ENCODE measurements at places on chromosomes 5 and 9.
A peak's percentile ranks its signal among the peaks of the same experiment; 100 is the strongest.

DNA sequence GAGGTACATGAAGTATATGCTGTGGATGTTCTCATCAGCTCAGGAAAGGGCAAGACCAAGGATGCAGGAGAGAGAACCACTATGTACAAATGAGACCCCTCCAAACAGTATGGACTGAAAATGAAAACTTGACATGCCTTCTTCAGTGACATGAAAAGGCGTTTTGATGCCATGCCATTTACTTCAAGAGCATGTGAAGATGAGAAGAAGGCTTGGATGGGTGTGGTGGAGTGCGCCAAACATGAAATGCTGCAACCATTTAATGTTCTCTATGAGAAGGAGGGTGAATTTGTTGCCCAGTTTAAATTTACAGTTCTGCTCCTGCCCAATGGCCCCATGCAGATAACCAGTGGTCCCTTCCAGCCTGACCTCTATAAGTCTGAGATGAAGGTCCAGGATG lies 47.7 kb downstream of the SEMA4D start:
- DNase-seq: no peak

DNA sequence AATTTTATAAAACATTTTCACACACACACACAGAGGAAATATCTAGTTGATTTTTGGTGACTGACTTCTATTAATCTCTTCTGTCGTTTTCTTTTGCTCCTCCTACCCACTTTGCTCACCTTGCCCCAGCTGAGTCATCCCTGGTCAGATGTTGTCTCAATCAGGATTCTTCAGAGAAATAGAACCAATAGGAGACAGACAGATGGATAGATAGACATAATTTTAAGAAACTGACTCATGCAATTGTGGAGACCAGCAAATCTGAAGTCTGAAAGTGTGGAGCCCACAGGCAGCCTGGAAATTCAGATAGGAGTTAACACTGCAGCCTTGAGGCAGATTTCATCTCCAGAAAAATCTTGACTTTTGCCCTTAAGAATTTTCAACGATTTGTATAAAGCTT lies 37.0 kb upstream of the PIK3R1 start:
- DNase-seq: no peak

DNA sequence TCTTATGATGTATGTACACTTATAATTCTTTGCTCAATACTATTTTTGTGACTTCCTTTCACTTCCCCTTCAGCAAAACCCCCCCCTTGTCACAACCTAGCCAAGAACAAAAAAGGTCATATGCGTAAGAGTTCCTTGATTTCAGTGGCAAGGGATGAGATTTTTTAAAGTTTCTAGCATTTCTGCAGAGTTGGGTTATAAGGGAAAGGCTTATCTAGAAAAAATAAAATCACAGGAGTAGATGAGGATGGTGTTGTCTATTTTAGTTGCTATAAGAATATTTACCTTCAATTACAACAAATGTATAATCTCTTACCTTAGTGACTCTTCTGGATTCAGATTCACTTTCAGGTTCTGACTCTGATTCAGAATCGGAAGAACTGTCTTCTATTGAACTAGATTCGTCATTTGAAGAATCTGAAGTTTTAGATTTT lies 184.6 kb downstream of the AP3B1 start:
- DNase-seq: no peak

DNA sequence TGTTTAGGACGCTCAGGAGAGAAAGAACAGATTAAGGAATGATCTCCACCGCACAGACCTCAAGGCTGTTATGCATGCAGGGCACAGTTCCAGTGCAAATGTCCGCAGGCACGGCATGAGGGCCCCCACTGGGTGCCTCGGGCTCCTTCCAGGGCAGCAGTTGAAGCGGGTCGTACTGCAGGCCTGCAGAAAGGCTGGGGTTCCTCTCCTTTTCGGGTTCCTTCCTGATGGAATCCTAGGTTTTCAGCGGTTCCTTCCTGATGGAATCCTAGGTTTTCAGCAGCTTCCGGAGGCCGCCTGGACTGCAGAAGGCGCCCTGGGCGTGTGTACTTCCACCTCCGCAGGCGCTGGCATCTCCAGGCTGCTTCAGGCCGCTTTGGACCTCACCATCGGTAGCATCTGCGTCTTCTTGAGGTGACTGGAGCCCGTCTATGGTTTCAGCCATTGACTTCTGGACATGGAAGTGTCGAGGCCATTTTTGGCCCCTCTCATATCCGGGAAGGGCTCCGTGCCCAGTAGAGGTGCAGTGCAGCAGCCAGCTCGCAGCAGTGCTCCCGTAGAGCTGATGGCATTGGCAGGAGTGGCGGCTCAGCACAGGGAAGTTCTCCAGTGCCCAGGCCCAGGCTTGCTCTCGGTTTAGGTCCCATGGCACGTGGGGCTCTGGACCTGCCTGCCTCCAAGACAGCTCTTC lies 5.6 kb upstream of the MGAT4B start:
- DNase-seq: no peak

DNA sequence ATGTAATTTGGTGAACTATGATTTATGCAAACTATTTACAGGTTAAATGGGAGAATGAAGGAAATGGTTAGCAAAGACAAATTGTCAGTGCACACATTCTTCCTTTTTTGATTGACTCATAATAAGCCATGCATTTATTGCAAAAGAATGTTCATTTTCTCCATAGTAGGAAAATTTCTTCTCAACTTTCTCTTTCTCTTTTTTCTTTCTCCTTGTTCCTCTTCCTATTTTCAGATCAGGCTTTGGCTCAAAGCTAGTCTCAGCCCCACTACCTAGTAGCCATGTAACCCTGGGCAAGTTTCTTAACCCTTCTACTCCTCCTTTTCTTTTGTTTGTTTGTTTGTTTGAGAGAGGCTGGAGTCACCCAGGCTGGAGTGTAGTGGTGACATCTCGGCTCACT lies 156.6 kb downstream of the PIK3R1 start:
- DNase-seq: no peak

- DNase-seq: no peak
Measured at GRCh38 chr5:90287036-90287435, 122.5 kb downstream of the CETN3 start.

- DNase-seq: peak; percentile 10
Measured at GRCh38 chr5:171999877-172000276, 6.6 kb downstream of the FBXW11 start.

- DNase-seq: no peak
Measured at GRCh38 chr5:2818936-2819335, 67.5 kb upstream of the IRX2 start.

DNA sequence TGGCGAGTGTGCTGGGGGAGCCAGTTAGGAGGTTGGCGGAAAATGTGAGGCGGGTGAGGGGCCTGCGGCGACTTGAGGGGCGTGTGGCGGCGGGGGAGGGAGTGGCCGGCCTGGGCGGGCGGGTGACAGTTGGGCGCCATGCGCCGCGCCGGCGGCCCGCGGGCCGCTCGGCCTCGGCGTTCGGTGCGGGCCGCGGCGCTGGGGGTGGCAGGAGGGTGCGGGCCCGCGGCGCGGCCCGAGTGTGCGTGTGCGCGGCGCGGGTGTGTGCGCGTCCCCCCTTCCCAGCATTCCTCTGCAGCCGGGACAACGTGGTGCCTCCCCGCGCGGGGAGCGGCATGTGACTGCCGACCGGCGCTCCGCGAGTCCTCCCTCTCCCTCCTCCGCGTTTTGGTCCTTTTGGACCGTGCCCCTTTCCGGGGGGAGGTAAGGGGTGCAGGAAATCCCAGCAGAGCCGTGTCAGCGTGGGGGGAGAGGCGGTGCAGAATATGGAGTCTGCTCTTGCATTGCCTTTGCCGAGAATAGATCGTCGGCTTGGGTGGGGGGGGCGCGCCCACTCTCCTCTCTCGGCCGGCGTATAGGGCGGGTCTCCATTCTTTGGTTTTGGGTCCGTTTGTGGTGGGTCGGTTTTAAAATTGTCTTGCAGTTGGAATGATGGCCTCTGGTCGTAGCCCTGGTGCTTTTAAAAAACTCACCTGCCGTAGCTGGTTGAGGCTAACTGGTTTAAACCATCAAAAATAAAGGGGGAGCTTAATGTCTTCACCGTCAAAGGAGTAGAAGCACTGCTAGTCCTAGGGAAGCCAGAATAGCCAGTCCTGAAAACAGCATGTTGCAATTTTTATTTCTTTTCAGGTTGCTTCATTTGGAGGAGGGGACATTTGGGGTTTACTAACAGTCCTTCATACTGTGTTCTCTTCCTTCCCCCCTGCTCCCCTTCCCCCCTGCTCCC lies 2.0 kb downstream of the LARP1 start:
- peak; percentile 35 for DNase-seq

GRCh38 chr9:88084357-88085183 lies 53.7 kb downstream of the SPATA31C2 start:
- DNase-seq: no peak

DNA sequence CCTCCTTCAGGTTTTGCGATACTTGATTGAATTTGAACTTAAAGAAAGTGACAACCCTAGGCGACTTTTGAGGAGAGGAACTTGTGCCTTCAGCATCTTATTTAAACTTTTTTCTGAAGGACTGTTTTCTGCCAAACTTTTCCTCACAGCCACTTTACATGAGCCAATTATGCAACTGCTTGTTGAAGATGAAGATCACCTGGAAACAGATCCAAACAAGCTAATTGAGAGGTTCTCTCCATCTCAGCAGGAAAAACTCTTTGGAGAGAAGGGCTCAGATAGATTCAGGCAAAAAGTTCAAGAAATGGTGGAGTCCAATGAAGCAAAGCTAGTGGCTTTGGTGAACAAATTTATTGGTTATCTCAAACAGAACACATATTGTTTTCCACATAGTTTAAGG lies 40.6 kb downstream of the GAPVD1 start:
- DNase-seq: no peak

GRCh38 chr9:135520916-135521607 lies at the start of gene LCN1:
Gene LCN1 (plus strand): TSS chr9:135521440. CDS start chr9:135521498, 58 bp downstream.
- no peak for DNase-seq

Data from NCI-H1417 (cell line).